ENCODE measurements at places on chromosomes 2 and 18.
A peak's percentile ranks its signal among the peaks of the same experiment; 100 is the strongest.

DNA sequence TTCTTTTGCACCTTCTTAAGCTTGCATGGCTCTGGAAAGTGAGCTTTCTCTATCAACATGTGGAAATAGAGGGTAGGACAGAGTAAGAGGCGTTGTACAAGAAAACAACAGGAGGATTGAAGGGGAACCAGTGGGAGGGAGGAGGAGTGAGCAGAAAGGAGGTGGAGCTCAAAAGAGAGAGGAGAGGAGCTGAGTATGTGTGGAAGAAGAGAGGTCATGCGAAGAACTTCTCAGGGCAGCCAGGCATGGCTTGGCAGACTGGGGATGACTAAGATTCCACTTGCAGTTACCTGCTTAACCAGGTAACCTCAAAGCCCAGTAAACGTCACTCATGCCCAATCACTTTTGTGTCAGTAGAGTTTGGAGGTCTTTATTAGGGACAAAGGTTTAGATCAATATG, 105.1 kb downstream of the BCL2L11 start:
- DNase-seq = no peak

DNA sequence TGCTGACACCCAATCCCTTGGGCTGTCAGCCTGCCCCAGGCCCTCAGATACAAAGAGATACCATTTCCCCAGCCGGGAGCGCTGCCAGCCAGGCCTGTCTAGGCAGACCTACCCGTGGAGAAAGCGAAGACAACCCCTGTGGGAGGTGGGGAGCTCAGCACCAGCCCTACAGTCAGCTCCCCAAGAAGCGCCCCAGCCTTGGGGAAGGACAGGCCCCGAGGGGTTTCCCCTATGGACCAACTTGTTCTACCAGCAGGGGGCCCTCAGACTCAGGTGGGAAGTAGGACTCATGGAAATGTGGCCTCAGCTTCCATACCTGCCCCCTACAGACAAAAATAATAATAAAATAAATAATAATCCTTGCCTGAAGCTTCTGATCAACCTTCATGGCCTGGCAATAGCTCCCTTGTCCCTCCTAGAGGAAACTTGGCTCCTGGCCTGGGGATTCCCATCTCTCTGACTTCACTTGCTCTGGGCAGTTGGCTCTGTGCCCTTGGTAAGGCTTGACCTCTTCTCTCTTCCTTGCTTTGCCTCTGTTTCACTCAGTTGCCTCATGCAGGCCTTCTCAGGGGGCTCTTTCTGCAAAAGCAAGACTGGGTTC, 7.0 kb downstream of the SLC35F6 start:
- DNase-seq = peak; percentile 73

GRCh38 chr2:20221555-20221973, 3.4 kb downstream of the SDC1 start:
- no peak for DNase-seq

DNA sequence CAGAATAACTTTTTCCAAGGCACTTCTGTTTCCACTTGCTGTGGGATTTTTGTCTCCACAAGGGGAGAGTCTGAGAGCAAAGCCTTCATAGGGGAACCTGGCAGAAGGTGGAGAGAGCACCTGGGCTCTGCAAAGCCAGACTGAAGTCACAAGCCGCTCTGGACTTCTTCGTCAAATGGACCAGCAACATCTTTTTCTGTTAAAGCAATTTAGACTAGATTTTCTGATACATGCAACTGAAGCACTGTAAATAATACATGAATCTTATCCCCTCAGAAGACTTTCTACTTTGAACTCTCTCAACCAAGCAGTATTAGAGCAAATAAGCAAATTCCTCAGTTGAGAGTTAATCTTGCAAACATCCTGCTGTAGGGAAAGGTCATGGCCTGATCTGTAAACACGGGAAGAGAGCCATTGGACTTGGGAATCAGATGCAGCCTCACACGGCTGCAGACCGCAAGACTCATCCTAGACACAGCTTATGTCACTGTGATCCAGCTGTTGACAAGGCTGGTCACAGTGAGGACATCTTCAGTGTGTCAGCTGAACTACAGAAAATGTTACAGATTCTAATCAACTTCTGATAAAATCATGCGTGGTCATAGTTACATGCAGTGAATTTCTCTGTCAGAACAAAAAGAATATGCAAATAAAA, 3.2 kb downstream of the SH3YL1 start:
- no peak for DNase-seq

GRCh38 chr2:209476367-209477208, 52.7 kb downstream of the MAP2 start:
- no peak for DNase-seq

GRCh38 chr2:60530660-60531281, 22.7 kb downstream of the BCL11A start:
- no peak for DNase-seq

DNA sequence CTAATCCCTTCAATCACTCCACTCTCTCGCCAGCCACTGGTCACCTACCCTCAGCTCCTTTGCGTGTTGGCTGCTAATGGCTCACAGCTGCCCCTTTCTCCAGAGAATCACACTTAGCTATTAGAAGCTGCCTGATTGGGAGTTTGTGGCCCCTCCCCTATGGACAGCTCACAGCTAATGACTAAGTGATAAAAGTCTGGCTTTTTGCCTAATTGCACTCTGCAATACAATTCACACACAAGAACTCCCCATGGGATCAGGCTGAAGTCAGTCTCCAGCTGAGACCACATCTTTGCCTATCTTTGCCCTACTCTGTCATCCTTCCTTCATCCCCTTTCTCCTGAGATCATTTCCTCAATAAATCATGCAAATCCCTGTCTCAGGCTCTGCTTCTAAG, 701.9 kb upstream of the RAB6C start:
- no peak for DNase-seq

DNA sequence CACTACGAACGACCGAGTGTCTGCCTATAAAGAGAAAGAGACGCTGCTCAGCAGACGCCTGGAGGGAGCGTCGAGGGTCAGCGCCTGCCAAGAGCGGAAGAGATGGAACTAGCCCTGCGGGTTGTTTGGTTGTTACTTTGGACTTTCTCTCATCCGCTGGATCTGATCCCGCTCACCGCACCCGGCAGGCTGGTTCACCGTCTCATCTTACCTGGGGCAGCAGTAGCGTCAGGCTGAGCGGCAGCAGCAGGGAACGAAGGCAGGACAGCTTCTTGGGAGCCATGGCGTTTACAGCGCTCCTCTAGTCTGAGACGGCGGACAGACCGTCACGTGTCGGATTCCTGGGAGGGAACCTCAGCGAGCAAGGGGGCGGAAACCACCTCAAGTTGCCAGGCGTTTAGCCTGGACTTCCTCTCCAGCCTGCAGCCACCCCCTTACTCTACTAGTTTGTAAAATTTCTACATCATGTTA, 1.9 kb downstream of the GLB1L start:
- DNase-seq = peak; percentile 58

DNA sequence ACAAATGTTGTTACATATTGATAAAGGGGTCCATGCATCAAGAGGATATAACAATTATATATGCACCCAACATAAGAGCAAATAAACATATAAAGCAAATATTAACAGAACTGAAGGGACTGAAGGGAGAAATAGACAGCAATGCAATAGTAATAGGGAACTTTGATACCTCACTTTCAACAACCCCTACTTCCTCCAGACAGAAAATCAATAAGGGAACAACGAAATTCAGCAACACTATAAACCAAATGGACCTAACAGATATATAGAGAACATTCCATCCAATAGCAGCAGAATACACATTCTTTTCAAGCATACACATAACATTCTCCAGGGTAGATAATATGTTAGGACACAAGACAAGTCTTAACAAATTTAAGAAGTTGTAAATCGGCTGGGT, 71.7 kb downstream of the L3MBTL4 start:
- no peak for DNase-seq

- no peak for DNase-seq
These were observed 35.8 kb downstream of the ST3GAL5 start for GRCh38 chr2:85852937-85853498.

- DNase-seq = no peak
These were observed 1.1 kb upstream of the TET3 start for GRCh38 chr2:73983322-73984202.

DNA sequence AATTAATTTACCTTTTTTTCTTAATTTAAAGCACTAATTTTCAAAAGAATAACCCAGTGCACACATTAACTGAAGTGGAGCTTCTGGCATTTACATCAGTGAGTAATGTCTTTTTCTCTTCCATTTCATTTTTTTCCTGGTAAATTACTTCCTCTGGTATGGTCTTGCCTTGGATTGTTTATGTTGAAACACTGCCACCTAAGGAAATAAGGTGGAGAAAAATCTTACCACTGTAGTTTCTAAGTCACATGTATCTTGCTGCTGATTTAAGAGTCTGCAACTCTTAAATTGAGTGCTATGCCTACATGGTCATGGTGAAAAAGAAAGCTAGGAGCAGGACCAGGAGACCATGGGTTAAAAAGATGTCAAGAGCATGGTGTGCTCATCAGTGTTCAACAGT, 51.0 kb downstream of the TTC27 start:
- no peak for DNase-seq

DNA sequence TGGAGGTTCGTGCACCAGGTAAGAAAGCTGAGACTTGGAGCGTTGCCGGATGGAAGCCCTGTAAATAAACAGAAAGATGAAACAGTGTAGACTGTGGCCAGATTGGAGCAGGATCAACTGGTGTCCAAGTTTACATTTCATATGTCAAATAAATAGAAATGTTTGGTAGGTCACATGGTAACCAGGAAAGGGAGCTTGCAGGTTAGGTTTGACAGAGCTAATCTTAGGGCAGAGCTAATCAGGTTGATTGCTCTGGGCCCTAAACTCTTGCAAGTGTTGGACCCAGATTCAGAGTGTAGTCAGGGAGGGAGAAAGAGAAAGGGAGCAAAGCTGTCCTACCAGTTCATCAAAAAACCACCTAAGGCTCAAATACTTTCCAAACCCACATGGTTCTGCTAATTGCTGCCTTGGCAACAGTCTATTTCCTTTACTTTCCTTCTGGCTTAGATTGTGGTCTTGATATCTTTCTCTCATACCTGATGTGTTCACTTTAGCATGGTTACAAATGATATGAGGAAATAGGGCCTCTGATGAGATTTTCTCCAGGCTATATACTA, 63.2 kb downstream of the G6PC2 start:
- DNase-seq = no peak

DNA sequence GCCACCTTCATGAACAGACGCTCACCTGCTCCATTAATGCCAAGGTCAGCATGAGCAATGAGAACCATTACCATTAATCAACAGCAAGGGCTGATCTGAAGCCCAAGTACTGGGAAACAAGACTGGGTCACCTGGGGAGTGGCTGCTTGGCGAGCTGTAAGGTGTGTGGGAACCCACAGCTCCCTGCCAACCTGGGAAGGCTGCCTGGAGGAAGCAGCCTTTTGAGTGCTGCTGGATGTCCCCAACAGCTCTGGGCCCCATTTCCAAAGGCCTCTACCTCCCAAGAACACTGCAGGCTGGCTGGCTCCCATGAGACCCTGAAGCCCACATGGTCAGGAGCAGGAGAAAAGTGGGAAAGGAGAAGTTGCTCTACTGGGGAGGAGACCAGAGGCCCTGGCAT, 62.1 kb downstream of the CYP26B1 start:
- no peak for DNase-seq

DNA sequence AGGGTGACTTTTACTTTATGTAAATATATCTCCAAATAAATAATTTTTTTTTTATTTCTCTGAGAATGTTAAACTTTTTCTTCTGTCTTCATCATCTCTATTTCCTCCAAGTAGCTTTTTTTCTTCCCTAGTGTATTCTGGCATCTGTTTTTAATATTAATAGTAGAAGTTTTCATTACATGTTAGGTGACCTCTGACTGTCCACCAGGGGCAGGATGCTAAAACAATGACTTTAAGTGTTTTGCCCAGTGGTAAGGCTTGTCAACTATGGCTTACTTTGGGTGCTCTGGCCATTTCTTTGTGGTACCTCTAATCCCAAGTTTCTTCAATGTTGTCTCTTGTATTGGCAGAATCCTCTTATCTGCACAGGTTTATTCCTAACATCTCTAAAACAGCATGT, 127.1 kb downstream of the SRBD1 start:
- DNase-seq = no peak

DNA sequence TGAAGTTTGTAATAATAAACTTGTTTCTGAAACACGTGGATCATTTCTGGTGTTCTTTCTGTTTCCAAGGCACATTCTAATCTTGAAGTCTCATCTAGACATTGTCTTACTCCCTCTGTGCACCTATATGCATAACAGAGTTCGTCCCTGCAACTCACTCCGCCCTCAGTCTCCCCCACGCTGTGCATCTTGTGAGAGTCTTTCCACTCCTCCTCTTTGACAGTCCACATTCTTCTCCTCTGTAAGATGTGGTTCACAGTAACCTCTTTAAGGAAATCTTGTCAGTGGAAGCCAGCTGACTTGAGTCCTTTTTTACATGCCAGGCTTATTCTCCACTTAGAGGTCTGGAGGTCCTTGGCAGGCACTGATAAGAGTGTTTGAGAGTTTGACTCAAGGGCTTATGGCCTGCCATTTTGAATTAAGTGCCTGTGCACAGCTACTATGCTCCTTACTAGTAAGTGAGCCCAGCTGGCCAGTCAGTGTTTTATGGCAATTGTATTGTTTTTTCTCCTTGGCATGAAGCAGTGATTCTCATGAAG, 108.9 kb upstream of the IL1R2 start:
- DNase-seq = no peak

DNA sequence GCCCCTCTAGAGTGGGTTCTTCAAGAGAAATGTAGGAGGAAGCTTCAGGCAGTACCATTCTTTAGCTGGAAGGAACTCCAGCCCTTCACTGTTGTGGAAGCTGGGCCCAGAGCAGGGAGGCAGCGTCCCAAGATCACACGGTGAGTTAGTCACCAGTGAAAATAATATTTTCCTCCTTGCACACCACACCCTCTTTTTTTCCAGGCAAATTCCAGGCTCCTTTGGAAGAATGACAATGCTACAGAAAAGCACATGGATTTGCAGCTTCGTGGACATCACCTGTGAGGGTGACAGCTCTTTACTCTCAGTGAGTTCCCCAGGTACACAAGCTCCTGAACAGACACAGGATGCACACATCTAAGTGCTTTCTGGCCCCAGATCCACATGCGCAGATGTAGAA, 157.1 kb downstream of the COL6A3 start:
- peak; percentile 61 for DNase-seq

GRCh38 chr2:150598383-150598782, 110.9 kb upstream of the RND3 start:
- no peak for DNase-seq

DNA sequence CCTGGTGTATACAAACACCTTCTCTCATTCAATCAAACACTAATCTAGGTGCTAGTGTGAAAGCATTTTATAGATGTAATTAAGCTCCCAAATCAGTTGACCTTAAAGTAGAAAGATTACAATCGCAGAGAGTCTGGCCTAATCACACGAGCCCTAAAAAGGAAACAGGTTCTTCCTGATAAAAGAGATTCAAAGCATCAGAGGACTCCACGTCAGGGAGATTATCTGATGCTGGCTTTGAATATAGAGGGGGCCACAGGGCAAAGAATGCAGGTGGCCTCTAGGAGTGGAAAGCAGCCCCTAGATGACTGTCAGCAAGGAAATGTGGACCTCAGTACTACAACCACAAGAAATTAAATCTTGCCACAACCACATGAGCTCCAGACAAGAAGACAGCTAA, 28.2 kb upstream of the ZC3H15 start:
- no peak for DNase-seq

GRCh38 chr2:47003641-47004427, 88.2 kb upstream of the MCFD2 start:
- no peak for DNase-seq

Data from ovary (tissue), 10 donors.